ENCODE measurements at places on chromosomes 7 and 10.

GRCh38 chr7:12303495-12303894 is 92.4 kb downstream of the TMEM106B start:
- DNase-seq = no peak

- DNase-seq = no peak
These were observed 148.4 kb downstream of the CREB5 start for GRCh38 chr7:28560767-28561166.

- no peak for DNase-seq
These were observed 182.5 kb downstream of the LRMDA start for GRCh38 chr10:75613685-75614504.

DNA sequence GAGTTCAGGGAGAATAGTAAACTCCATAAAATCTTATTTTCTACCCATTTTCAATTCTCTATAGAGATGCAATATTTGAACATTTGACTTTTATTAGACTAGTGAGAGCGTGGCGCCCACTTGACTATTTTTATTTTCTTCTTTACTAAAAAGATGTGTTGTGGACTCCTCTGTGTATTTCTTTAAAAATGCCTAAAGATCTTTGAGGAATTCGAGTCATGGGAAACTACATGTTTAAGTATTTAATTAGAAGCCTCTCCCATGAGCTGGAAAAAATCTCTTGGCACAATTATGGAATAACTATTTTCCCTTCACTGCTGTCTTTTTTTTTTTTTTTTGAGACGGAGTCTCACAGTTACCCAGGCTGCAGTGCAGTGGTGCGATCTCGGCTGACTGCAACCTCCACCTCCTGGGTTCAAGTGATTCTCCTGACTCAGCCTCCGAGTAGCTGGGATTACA is 124.2 kb downstream of the ARHGAP12 start:
- no peak for DNase-seq

DNA sequence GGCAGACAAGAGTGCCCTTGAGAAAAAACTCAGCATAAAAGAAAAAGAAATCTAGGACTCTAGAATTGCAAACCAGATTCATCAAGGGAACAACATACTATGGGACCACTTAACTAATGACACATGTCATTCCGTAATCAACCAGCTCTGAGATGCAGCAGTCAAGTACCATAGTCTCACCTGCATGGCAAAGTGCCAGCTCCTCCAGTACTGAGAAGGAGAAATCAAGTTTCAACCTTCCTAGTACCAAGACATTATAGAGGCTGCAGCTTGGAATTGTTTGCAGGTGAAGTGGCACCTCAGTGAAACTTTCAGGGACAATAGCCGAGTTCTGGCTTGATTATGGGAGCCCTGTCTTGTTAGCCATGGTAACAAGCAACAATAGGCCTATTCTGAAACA is 11.5 kb downstream of the STEAP1 start:
- DNase-seq = no peak

DNA sequence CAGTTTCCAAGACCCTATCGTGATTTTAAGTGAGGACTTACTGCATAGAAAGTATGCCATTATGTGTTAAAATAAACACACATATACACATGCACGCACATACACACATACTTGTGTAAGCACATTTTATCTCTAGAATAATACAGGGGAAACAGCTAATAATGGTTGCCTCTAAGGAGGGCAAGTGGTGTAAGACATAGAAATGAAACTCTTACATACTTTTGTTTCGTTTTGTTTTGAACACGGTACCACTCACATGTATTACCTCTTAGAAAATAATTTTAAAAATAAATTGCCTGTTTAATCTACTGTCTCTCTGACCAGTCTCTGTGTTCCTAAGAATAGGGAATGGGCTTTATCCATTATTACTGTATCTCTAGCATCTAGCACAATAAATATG is 49.2 kb downstream of the HERPUD2 start:
- DNase-seq = no peak

- DNase-seq = no peak
These were observed 12.4 kb downstream of the GNAT3 start for GRCh38 chr7:80499350-80499953.

DNA sequence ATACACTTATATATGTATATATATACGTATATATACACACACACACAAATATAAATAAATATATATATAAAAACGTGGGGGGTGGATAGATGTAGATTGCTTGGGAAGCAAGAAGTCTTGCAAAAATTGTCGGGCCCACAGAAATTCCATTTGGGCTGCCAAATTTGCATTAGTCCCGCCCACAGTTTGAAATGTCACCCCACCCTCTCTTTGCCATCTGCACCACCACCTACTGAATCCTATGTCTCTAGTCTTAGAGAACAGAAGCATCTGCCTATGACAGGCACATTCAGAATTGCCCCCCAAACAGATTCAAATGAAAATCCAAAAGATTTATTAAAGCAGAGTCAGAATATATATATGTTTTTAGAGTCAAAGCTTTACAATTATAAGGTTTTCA is 25.6 kb upstream of the CACNA2D1 start:
- DNase-seq = no peak

- DNase-seq = no peak
These were observed 180.8 kb downstream of the CCDC71L start for GRCh38 chr7:106480161-106480579.

DNA sequence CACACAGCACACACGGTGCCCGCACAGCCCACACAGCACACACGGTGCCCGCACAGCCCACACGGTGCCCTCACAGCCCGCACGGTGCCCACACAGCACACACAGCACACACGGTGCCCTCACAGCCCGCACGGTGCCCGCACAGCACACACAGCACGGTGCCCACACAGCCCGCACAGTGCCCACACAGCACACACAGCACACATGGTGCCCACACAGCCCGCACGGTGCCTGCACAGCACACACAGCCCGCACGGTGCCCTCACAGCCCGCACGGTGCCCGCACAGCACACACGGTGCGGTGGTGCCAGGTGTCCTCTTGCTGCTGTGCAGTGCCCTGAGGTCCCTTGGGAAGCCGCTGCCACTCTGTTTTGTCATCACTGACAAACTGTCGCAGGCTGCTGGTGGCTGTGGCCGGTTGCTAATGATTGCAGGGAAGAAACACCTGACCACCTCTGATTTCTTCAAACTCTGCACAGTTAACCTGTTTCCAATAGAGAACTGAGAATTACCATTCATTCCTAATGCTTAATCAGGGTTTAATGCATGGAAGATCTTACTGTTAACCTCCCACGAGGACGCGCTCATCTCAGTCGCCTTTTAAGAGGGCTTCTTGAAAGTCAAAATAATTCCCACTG is 66.9 kb downstream of the GLRX3 start:
- no peak for DNase-seq

GRCh38 chr10:81570878-81571794 is 303.9 kb upstream of the NRG3 start:
- DNase-seq = no peak

GRCh38 chr7:19079066-19079465 is 38.4 kb downstream of the TWIST1 start:
- no peak for DNase-seq

DNA sequence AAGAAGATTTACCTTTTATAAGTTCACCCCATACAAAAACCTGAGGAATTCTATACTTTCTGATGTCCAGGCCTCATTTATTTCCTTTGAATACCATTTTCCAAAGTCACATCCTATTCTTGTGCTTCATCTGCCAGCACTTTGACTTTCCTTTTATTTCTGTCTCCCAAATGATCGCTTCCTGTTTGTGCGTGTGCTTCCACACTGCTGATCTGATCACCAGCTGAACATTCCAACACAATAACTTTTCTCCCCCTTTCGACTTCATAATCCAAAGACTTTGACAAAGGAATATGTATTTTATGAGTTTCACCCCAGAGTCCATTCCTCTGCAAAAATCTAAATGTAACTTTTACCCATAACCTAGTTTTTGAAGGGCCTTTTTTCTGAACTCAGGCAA is 3.1 kb downstream of the ELAPOR2 start:
- DNase-seq = no peak

All from stimulated activated CD8-positive, alpha-beta memory T cell treated with anti-CD3 and anti-CD28 coated beads, Interleukin-15, amount 100 ng/mL, for 1 hour (primary cell).